ENCODE measurements at places on chromosomes 6 and 20.

DNA sequence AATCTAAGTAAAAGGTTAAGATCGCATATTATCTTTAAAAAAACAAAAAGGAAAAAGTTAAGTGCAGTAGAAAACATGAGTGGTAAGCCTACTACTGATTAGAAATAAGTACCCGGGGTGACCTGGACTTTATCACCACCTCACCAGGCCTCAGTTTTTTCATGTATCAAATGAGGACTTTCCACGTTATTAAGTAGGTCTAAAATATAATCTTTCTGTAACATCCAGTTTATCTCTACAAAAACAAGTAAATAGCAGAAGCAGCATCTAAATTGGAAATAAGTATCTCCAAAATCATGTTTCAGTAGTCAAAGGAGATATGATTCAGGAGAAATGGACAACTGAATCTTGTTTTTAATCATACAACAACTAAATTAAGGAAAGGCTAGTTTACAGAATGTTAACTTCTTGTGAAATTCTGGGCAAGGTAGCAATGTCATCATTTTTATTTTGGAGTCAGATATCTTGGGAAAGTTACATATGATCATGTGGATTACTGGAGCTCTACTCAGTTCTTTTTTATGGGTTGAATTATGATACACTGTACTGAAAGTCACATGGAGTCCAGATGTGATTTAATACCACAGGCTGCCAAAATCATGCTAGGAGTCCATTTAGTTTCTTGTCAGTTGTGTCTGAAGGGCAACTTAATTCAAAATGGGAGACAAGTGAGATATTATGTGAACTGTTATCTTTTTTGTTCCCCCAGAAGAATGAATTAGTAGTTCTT, 114.7 kb upstream of the PRL start:
- no peak for DNase-seq

DNA sequence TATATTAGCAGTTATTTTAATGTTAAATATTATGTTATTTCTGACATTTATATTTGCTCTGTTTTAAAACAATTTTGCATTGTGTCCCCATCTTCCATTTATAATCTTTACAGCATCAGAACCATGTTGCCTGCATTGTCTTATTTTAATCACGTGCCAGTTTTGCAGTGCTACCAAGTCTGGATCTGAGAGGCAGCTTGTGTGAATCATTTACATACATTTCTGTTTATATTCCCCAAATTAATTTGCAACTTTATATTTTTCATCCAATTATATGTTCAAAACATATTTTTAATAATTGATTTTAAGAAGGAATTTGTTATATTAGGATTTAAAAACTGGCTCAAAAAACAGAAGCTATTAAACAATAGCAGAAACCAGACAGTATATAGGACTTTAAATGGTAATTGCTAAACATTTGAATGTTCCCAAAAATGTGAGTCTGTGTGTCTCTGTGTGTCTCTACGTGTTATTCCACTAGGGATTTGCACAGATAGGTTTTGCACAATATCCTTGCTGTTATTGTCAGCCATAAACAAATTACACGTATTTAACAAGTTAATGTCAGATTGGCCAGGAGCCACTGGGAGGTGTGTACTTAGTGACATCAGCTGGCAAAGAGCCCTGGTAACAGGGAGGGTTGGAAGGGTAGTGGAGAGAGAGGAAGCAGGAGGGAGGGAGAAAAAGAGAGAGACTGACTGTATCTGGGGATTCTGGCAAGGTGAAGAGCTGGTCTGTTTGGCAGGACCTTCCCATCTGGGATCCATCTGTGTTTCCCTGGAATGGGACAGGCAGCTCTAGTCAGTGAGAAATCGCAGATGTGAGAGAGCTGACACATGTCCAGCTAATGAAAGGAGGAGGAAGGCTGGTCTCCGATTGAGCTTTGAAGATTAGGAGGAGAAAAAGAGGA, 72.1 kb downstream of the CBFA2T2 start:
- peak; percentile 79 for DNase-seq

GRCh38 chr6:148657048-148657447, 89.8 kb upstream of the UST start:
- no peak for DNase-seq

DNA sequence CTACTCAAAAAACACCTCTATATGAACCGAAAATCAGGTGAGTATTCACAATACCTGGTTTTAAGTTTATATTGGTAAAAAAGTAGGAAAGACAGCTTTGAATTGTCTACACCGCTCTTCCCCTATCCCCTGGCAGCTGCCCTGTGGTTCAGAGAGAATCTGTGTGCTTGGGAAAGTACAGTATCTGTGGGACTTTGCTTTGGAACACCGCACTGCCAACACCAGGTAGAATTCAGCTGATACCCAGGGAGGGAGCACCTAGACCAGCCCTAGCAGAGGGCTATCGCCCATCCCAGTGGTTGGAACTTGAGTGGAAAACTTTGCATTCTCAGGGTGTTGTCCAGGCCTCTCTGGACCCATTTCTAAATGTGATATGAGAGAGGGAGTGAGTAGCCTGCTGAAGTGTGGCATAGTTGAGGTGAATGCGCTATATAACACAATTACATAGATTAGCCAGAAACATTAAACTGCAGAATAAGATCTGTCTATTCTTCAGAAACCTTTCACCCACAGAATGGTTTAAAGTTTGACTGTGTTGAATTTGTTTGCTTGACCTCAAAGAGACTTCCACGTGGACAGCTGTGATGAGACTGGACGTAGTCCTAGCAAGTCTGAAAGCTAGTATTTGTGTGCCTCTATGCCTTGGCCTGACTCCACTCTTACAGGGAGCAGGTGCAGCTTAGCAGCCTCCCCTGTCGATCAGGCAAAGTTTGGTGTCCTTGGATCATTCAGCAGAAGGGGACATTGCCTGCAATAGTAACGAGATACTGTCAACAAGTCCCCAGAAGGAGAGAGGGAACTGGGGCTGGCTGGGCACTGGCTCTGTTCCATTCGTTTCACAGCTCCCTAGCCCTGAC, 11.5 kb upstream of the MPC1 start:
- no peak for DNase-seq

DNA sequence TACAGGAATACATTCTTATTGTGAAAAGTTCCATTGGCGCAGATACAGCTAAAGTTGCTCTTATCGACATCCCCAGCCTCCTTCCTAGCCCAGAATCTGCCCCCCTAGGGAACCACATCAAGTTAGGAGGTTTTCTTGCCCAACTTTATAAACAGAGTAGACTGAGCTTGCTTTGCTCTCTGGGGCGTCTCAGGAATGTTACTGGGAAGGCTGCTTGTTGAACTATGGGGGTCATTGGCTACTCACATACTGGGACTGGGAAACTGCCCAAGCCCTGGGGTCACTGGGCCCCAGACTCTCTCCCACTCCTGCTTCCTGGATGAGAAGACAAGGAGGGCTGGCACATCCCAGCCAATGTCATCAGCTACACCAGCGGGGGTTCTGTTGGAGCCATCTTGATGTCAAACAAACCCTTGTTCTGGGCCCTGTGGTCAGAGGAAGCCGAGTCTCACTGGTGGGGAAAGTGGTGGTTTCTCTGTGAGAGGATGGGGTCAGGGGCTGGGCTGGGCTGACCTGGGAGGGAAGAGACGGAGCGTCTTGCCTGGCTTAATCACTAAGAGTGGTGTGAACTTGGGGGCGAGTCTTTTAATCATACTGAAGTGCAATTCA, 26.0 kb downstream of the BPIFB4 start:
- DNase-seq, result no peak

DNA sequence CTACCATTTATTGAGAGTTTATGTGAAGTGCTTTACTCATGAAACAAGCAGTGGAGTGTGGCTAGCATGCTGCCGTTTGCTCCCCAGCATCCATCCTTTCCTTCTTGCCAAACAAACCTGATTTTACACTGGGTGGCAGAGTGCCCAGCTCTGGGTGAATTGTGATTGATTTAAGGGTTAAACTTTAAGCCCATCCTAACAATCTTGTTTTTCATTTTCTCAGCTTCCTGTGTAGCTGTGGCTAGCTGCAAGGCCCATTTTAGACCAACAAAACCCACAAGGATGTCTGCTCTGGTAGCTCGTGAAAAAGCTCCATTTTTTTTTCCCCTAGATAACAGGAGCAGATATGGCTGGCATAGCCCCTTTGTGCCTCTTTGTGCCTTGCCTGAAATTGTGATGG, 77.7 kb upstream of the KCNG1 start:
- peak; percentile 51 for DNase-seq

- no peak for DNase-seq
Measured at GRCh38 chr6:54897462-54898189, 51.1 kb downstream of the FAM83B start.

GRCh38 chr6:167831281-167831828, 4.6 kb downstream of the AFDN start:
- DNase-seq, result no peak

GRCh38 chr20:24863356-24863755, 85.7 kb upstream of the CST7 start:
- no peak for DNase-seq

GRCh38 chr6:168366473-168366872, 46.9 kb upstream of the DACT2 start:
- DNase-seq, result no peak

GRCh38 chr6:117025310-117025709, 148.3 kb downstream of the RFX6 start:
- no peak for DNase-seq

- no peak for DNase-seq
Measured at GRCh38 chr6:41347378-41348050, 12.1 kb downstream of the NCR2 start.

DNA sequence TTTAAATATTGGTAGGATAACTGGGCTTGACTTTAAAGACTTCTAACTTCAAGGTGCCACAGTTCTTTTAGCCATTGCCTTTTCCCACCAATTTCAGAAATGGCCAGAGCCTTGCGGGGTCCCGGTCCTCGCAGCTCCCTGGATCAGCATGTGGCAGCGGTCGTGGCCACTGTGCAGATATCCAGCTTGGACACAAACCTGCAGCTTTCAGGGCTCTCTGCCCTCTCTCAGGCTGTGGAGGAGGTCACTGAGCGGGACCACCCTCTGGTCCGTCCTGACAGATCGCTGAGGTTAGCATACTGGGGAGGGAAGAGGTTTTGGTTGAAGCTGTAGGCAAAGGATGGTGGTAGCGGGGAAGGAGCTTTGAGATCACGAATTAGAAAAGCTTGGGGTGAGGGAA, 6.4 kb downstream of the CUL9 start:
- no peak for DNase-seq

- no peak for DNase-seq
Measured at GRCh38 chr6:34104186-34104585, 41.7 kb downstream of the GRM4 start.

DNA sequence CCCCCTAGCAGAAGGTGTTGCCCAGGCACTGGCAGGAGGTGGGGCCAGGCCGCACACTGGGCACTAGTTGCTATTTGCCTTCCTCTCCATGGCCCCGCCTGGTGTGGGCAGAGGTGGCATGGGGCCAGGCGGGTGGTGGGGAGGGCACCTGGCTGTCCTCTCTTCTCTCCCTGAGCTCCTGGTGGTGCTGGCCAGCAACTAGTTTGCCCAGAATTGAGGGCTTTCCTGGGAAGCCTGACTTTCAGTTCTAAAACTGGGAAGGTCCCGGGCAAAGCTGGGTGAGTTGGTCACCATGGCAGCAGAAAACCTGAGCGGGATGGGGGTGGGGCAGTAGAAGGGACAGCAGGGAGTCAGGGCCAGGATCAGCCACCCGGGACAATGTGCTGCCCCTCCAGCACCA, 48.2 kb downstream of the RBM38 start:
- DNase-seq, result peak; percentile 74

DNA sequence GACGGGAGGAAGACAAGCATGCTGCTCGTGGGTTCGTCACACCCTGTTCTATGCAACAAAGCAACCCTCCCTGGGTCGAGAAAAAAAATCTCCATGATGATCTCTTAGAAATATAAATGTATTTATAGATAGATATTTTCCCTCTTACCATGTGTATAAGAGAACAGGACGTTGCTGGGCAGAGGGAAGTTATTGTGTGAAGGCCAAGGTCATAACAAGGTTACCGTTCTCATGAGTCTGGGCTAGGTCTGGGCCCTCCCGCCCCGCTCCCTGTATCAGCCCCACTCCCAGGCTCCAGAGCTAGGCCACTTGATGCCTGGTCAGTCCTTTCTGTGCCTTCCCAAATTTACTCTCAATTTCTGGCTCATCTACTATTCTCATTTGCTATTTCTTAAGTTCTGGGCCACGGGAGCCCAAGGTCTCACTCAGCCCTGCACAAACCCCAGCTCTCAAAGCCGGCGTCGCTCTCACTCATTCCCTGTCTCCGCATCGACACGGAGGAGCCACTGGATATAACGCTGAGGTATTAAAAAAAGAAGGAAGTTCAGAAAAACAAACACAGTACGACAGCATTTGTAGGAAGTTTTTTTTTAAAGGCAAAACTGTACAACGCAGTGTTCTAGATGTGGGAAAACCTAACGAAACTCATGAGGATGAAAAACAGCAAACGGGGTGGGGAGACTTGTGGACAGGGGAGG, 96.8 kb downstream of the PSMG4 start:
- peak; percentile 31 for DNase-seq

- DNase-seq, result no peak
Measured at GRCh38 chr20:8801686-8802085, 267.2 kb upstream of the PLCB4 start.

- DNase-seq, result no peak
Measured at GRCh38 chr6:109323241-109323640, 59.0 kb downstream of the CD164 start.

DNA sequence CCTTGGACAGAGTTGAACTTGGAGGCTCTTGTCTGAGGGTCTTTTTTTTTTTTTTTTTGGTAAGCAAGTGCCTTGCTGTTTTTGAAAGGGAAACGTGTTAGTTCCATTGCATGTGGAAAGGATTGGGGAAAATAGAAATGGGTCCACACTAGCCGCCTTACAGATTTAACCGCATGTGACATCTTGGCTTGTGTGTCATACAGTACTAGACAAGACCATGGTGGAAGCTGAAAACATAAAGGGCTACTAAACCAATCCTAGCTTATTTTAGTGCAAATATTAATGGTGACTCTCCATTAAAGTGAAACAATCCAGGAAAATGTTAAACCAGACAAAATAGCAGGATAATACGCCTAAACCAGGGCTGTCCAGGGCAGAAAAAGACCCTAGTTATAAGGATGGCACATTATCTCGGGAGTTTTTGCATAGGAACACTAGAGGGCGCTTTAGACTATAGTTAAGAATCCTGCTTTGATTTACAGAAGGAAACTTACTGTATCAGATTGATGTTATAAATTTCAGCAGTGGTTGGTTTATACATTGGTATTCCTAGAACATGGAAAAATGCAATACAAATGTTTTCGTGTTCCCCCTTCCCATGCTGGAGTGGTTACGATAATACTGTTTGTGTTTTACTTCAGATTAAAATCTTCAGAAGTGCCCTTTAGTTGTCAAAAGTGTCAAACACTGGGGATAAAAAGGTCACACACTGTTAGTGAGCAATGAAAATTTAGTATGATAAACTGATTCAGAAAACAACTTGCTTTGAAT, 59.8 kb upstream of the DEK start:
- no peak for DNase-seq

DNA sequence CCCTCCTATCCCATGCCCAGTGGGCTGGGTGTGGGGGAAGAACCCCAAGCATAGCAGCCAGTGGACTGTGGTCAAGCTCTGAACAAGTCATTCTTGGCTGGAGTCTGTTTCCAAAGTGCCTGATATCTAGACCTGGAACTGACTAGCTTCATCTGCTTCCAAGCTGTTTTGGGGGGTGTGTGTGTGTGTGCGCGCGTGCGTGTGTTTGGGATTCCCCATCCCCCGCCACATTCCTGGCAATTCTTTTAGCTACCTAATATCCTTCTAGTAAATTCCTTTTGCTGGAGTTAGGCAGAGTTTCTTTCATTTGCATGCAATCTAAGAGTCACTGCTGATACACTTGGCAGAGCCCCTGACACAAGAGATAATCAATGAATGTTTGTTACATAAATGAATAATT, 7.8 kb downstream of the PAK5 start:
- no peak for DNase-seq

All from mucosa of gallbladder (tissue), 1 donor.